ENCODE measurements at places on chromosomes 2 and 18. TPM values are rescaled to one million over a fixed set of nuclear protein-coding genes. Genes with fewer than 3 reads are reported as not detected.

GRCh38 chr2:144332356-144333142 lies 187.4 kb downstream of the ZEB2 start:
- peak; percentile 93 for DNase-seq

DNA sequence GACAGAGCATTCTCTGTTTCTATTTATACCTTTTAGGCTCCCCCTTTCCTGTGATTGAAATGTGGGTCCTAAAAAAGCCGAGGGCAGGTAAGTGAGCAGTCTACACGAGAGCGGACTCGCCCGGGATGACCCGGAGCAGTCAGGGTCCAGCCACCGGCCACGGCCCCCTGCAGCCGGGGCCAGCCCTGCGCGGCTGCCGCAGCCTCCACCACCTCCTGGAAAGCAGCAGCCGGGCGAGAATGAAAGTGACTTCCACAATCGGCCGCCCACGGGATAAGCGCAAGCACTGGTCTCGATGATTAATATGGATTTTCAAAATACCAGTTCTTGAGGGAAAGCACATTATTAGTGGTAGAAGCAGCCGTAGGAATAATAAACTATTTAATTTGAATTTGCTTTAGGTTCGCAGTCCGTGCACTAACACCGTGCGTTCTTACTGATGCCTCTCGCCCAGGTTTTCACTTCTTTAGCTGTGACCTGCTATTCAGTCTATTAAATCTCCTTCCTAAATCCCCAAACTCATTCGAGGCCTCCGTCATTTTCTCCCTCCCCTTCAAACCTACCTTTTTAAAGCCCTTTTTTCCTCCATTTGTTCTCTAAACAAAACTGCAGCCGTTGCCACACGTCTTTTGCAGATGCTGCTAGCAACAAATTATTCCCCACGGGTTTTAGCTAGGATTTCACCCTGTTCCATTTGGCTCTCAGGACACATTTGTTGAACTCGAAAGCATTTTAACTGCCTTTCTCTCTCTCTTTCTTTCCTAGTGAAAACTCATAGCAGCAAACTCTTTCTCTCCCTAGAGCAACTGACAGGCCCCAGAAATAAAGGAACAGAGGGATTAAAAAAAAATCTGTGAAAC lies 1015.1 kb upstream of the PIK3C3 start:
- no peak for DNase-seq

GRCh38 chr2:3208591-3208990 lies 169.0 kb downstream of the EIPR1 start:
- no peak for DNase-seq

- DNase-seq: no peak
These were observed 1841.3 kb upstream of the CELF4 start for GRCh38 chr18:39406941-39407340.

- no peak for DNase-seq
These were observed 155.1 kb upstream of the CELF4 start for GRCh38 chr18:37720663-37721062.

- no peak for DNase-seq
These were observed 78.9 kb downstream of the UXS1 start for GRCh38 chr2:106115250-106115649.

DNA sequence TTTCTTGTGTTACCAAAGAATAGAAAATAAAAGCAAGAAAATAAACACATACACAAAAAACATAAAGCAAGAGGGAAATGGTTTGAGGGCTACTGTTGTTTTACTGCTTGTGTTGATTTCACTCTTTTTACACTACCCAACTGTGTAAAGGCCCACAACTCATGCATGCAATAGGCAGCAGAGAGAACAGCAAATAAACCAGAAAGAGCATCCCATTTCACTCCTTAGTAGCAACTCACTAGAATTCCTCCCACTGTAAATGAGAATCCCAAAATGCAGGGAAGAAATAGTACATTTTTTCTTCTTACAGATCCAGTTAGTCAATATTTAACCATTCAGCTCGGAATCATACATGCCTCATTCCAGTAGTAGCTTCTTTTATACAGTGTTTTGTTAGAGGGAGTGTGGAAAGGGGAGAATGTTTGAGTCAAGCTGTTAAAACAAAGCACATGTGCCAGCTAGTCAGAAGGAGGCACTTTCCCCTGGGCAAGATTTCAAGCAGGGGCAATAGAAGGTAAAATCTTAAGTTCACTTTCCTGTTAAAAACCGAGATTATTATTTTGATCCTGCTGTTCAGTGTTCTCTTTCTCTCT lies 147.2 kb upstream of the FAM98A start:
- no peak for DNase-seq

- no peak for DNase-seq
These were observed 89.9 kb downstream of the LYPD6 start for GRCh38 chr2:149420053-149420963.

DNA sequence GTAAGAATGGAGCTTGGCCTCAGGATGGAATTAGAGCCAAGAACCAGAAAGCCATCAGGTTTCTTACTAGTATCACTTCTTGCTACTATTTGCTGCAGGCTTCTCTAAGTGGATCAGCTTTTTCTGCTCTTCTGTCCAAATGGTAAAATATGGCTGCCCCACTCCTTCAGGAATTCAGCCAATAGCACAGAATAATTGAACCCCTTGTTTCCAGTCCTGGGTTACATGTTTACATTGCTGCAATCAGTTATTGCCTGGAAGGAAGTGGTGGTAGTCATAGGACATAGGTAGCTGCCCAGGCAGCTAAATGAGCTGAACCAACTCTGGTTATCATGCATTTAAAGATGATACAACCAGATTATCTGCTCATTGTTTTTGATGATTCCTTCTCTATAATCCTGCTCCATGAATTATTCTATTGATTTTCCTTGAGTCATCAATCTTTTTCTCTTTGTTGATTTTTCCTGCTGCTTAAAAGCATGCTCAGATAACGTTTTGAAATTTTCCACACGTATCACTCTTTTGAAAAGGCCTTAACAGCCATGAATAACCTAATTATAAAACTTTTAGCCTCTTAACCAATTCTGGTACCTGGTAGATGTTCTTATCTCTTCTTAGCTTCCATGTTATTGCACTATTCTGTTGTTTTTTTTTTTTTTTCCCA lies 12.6 kb downstream of the AGPS start:
- DNase-seq: no peak

GRCh38 chr2:42819160-42819559 lies 26.8 kb upstream of the HAAO start:
- DNase-seq: no peak

DNA sequence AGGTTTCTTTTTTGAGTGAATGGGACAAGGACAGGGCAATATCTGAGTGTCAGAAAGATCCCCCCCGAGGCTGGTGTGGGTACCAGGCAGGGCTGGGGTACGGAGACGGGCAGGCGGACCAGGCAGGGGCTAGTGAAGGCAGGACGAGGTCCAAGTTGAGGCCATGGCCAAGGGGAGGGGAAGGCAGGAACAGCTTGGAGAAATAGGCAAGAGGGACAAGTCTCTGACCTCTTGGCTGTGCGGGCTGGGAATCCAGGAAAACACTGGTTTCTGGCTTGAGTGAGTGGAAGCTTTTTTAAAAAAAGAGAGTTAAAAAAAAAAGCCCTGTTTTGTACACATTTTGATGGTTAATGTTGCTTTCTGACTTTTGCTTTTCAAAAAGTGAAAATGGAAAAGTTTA lies 30.3 kb downstream of the ASAP2 start:
- no peak for DNase-seq

- no peak for DNase-seq
These were observed 50.8 kb upstream of the RASGRP3 start for GRCh38 chr2:33425586-33426031.

DNA sequence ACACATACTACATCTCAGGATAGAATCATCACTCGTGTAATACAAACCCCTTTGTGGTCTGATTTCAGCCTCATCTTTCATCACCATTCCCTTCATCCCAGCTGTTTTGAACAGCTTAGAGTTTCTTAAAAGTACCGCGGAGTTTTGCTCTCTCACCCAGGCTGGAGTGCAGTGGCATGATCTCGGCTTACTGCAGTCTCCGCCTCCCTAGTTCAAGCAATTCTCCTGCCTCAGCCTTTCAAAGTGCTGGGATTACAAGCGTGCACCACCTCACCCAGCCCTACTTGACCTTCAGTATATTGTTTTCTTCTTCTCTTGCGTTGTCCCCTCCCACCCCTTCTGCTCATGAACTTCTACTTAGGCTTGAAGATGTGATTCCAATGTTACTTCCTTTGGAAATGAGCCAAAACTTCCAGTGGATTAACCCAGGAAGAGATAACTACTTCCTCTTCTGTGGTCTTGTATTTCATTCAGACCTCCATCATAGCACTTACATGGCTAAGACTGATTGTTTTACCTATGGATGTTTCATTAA lies 15.8 kb downstream of the ERLEC1 start:
- DNase-seq: no peak

DNA sequence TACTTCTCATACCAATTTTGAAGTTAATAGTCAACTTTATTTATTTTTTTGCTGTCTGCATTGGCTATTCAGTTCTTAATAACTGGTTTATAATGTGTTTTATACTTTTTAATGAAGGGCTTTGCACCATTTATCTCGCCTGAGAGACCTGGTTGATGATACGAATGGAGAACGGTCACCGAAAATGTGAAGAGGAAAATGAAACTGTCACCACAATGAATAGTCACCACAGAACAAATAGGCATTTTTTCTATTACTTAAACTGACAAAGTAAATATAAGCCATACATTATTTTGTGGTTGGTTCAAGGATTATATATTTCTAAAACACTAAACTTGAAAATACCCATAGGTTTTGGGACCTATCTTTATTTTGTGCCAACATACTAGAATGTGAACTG lies 20.4 kb downstream of the C18orf54 start:
- DNase-seq: no peak

DNA sequence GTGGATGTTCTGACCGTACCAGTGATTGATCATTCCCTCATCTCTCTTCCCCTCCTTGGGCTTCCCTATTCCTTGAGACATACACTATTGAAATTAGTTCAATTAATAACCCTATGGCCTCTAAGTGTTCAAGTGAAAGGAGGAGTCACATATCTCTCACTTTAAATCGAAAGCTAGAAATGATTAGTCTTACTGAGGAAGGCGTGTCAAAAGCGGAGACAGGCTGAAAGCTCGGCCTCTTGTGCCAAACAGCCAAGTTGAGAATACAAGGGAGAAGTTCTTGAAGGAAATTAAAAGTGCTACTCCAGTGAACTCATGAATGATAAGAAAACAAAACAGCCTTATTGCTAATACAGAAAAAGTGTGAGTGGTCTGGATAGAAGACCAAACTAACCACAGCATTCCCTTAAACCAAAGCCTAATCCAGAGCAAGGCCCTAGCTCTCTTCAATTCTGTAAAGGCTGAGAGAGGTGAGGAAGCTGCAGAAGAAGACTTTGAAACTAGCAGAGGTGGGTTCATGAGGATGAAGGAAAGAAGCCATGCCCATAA lies 144.4 kb upstream of the LYPD6 start:
- DNase-seq: no peak

DNA sequence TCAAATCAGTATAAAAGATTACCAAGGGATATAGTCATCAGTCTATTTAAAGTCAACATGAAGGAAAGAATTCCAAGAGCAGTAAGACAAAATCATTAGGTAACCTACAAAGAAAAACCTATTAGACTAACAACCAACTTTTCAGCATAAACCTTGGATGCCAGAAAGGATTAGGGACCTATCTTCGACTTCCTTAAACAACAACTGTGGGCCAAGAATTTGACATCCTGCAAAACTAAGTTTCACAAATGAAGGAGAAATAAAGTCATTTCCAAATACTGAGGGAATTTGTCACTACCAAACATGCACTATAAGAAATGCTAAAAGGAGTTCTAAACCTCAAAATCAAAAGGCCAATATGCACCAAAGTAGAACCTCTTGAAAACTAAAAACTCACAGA lies 147.9 kb upstream of the TFPI start:
- DNase-seq: no peak

DNA sequence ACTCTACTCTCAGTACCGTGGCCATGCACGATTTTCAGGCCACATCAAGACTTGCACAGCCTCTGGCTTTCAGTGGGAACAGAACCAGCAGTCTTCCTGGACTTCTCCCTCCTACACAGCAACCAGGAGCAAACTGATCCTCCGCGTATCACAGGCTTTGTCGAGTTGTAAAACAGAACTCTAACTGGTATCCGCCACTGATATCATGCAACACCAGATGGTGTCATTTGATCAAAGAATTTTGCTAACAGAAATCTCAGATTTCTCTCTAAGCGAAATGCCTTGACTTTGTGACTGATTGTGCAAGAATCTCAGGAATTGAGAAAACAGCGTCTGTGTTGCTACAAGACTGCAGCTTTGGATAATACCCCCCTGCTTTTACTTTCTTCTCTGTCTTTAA lies 85.7 kb downstream of the COPS8 start:
- peak; percentile 86 for DNase-seq

DNA sequence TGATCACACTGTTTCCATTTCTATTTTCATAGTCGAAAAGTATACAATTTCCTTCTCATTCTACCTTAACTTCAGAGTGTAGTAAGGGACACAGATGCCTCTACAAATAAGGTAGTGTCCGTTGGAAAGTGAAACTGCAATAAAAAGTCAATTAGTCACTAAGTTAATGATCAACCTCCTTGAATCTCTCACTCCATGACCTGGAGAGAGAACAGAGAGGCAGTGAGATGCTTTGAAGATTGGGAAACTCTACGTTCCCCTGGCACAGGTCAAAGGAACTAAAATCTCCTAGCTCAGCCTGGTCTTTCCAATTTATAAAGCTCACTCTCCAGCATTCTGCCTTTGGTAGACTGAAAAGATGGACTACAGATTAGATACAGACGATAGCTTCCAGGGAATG lies 153.8 kb upstream of the ACAA2 start:
- DNase-seq: no peak

GRCh38 chr2:224025874-224026273 lies 13.2 kb downstream of the SERPINE2 start:
- DNase-seq: no peak

DNA sequence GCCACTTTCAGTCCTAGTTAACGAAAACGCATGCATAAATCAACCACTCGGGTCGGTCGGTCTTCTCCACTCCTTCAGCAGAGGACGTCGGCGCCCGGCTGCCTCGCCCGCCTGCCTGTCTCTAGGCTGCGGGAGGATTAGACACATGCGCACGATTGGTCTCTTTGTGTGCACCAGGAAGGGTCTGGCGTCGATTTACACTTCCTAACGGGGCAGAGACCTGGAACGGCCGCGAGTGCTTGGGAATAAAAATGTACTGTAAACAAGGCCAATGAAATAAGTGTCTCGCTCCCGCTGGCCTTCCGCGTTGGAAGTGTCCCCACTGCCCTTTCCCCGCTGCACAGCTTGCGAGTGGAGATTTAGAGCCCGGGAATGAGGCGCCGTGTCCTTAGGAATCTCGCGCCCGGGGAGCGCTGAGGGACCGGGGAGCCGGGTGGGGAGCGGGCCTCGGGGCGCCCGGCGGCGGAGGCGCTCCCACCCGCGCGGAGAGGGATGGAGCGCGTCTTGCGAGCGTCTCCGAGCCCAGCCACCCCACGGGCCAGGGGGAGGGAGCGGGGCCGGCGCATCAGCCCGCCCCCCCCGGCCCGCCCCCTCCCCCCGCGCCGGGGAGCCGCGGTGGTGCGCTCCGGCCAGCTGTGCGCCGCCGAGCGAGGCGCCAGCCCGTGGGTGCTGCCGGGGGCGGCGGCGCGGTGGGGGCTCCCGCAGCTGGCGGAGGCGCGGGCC lies at the start of gene DOK6:
DOK6 (plus strand) TSS at position 636 of the 723 bp plus-strand sequence.
- DNase-seq: peak; percentile 93

ATG16L1 gene
- polyA plus RNA-seq: 15.8 TPM

CCDC178 gene
- 0.43 TPM for polyA plus RNA-seq

KCNJ3 gene
- 0.77 TPM for polyA plus RNA-seq

IL36RN gene
- not detected for polyA plus RNA-seq

HDLBP gene
- 370 TPM for polyA plus RNA-seq

LOXHD1 gene
- 3.5 TPM for polyA plus RNA-seq

WDR12 gene
- 72.5 TPM for polyA plus RNA-seq

GCG gene
- 18.7 TPM for polyA plus RNA-seq

RAMP1 gene
- 44.6 TPM for polyA plus RNA-seq

LHCGR gene
- polyA plus RNA-seq: 0.35 TPM

SPC25 gene
- polyA plus RNA-seq: 13.0 TPM

IL1R1 gene
- polyA plus RNA-seq: 12.9 TPM

RBMS1 gene
- polyA plus RNA-seq: 72.5 TPM

C2orf80 gene
- not detected for polyA plus RNA-seq
